Cortex of kidney (tissue), 1 donor: ENCODE measurements at places on chromosomes 11 and 22.

GRCh38 chr11:133834682-133835592 is 10.4 kb downstream of the SPATA19 start:
- DNase-seq = no peak

- DNase-seq = no peak
Measured at GRCh38 chr11:36450110-36450572, 59.9 kb downstream of the TRAF6 start.

- no peak for DNase-seq
Measured at GRCh38 chr11:63879598-63880402, 37.2 kb downstream of the RCOR2 start.

GRCh38 chr11:106061954-106062949 is 14.9 kb downstream of the KBTBD3 start:
- DNase-seq = no peak

GRCh38 chr11:76798202-76798581 is 15.0 kb downstream of the TSKU start:
- no peak for DNase-seq

DNA sequence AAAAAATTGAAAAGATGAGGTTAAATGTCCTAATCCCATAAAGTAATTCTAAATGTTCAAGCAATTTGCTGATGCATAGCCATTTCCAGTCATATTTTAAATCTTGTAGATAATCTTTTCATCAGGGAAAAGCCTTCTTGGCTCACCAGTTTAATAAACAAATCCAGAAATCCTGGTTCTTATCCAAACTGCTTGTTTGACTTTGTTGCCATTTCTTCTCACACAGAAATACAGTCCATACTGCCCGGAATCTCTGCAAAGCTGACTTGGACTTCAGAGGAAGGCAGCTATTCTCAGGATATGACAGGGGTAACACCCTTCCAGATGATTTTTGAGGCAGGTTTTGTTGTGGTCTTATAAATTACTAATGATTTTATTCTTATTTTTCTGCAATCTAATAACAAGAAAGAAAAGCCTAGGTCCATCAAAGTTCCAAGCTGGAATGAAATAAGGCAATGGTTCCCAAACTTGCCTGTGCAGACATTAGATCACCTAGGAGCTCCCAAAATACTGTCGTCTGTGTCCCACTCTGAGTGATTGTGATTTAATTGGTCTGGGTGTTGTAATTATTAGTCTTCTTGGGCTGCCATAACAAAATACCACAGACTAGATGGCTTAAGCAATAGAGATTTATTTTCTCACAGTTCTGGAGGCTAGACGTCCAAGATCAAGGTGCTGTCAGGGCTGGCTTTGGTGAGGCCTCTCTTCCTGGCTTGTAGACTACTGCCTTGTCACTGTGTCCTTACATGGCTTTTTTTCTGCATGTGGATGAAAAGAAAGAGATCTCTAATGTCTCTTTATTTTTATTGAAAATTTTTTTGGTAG is 55.1 kb upstream of the RCE1 start:
- no peak for DNase-seq

DNA sequence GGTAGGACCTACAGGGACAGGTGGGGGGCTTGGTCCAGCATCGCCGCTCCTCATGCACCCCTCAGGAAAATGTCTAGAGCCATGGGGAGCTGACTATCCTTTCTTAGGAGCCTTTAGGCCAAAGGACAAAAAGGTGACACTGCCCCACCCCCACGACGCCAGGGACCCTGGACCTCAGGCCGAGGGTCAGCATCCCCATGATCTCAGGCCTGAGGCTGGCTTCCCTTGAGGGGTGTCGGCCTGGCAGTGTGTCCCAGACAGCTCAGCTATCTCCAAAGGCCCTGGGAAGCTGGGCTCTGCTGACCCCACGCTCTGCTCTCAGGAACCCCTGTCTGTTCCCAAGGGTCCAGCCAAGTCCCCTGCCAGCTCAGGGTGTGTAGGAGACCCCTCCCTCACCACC is 16.3 kb downstream of the MRGPRG start:
- no peak for DNase-seq

GRCh38 chr11:34860518-34860917 is 55.7 kb downstream of the APIP start:
- no peak for DNase-seq
